ENCODE measurements at places on chromosomes 11 and 22. TPM values are rescaled to one million over a fixed set of nuclear protein-coding genes. Genes with fewer than 3 reads are reported as not detected.

The UBXN1 gene
- total RNA-seq, result 99.6 TPM

The OR8D1 gene
- total RNA-seq, result not detected

The EIF3L gene
- 377 TPM for total RNA-seq

The SLC6A5 gene
- total RNA-seq, result not detected

The APOBEC3G gene
- 7.0 TPM for total RNA-seq

The RGL4 gene
- total RNA-seq, result not detected

The ZP1 gene
- 0.15 TPM for total RNA-seq

The VPS11 gene
- 31.4 TPM for total RNA-seq

The MRGPRX3 gene
- total RNA-seq, result not detected

DNA sequence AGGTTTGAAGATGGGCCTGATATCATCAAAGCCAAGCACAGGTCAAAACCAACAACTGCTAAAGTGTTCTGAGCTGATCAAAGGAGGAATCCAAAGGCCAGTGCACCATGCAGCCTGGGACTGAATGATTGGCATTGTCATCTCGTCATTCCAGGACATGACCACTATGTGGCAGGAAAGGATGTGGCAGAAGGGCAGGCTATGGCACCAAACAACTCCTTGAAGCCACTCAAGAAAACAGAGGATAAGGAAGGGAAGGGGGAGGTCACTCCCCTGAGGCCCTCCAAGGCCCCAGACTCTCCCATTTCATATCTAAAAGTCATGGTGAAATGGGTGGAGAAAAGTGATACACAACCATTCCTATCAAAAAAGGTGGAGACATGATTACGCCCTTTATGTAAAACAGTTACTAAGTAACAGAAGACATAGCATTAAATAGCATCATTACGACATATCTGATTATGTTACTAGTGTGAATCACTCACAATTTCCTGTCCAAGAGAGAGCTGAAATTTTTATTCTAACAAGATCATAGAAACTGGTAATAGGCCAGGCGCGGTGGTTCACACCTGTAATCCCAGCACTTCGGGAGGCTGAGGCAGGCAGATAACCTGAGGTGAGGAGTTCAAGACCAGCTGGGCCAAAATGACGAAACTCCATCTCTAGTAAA lies 49.3 kb downstream of the AHNAK start:
- DNase-seq, result peak; percentile 75

- no peak for DNase-seq
Measured at GRCh38 chr11:17423533-17424310, 35.3 kb upstream of the KCNJ11 start.

DNA sequence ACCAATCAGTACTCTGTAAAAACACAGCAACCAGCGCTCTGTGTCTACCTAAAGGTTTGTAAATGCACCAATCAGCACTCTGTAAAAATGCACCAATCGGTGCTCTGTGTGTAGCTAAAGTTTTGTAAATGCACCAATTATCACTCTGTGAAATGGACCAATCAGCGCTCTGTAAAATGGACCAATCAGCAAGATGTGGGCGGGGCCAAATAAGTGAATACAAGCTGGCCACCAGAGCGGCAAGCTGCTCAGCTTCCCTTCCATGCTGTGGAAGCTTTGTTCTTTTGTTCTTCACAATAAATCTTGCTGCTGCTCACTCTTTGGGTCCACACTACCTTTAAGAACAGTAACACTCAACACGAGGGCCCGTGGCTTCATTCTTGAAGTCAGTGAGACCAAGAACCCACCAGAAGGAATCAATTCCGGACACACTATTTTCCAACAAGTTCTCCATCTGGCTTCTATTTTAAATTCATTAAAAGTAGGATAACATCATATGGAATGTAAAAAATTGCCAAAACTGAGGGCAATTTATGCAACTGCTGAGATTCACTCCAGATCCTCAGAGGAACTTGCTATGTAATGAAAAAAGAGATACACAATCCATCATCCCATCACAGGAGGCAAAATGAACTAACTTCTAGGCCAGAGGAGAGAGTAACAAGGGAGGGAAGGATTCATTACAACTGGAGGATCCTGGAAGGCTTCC lies 3.1 kb upstream of the PANX1 start:
- no peak for DNase-seq

DNA sequence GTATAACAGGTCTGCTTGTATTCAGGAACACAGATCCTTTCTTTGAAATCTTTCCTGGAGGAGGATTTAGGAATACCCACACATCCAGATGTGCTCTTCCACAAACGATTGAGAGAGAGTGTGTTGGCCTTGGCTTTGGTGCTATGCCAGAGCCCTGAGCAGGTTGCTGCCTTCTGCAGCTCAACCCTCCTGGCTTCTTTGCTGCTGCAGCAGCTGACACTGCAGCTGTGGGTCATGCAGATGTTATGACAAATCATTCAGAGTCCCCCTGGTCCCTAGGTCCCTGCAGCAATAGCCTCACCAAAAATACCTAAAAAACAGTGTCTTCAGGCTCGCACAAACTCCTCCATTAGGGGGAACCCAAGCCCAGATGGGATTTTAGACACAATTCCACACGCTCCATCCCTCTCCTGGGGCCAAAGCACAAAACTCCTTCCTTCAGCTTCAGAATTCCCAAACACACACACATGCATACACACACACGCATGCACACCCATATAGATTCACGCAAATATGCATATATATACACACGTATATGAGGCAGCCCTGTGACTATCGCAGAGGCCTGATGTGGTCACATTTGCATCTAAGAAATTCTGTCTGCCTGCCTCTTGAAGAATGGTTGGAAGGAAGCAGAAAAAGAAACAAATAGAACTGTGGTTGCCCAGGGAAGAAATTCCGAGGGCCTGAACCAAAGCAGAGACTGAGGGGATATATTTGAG lies 35.4 kb downstream of the SLN start:
- no peak for DNase-seq

DNA sequence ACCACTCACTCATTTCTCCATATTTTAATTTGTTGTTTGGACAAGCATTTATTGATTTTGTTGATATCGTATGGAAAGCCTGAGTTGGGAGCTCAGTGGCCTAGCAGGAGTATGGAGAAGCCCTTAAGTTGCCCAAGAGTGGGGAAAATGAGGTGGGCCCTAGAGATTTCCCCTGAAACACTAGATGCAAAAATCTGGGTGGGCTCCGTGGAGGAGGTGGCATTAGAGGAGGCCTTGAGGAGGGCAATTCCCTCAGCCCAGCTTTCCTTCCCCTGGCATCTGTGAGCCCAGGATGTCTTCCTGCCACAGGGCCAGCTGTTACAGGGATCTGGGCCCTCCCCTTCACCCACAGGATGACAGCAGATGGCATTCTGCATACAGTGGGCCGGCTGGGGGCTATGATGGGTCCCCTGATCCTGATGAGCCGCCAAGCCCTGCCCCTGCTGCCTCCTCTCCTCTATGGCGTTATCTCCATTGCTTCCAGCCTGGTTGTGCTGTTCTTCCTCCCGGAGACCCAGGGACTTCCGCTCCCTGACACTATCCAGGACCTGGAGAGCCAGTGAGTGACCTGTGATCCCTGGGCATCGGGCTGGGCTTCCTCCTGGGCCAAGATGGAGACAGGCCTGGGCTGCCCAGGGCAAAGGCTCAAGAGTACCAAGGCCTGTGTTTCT lies 21.6 kb upstream of the SLC22A12 start:
- no peak for DNase-seq

DNA sequence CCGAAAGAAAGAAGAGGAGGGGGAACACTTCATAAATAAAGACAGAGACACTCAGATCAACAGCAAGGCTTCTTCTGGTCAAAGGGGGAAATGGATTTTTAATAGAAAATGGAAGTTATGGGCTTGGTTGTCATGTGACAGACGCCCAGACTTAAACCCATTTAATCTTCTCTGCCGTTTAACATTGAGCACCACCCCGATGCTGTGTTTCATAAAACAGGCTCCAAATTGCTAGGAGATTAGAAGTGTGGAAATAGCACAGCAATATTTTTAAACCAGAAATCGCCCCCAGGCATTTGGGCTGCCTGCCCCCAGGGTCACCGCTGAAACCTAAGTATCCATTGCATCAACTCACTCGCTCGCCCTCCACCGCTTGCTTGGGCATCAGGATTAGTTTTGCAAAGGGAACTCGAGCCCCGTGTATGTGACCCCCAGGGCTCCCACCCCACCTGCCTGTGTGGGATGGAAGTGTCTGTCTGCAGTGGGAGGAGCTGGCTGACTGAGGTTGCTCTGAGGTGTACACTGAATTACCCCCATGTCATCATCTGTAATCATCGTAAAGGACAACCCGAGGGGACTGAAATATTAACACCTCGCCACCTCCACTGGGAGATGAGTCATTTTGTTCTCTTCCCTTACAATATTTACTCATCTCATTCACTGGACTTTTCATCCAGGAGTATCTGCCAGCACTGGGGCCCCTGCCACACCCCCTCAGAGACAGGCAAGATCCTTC lies 10.7 kb downstream of the DSCAML1 start:
- no peak for DNase-seq

GRCh38 chr11:73028611-73029010 lies 113.5 kb downstream of the FCHSD2 start:
- DNase-seq, result no peak

DNA sequence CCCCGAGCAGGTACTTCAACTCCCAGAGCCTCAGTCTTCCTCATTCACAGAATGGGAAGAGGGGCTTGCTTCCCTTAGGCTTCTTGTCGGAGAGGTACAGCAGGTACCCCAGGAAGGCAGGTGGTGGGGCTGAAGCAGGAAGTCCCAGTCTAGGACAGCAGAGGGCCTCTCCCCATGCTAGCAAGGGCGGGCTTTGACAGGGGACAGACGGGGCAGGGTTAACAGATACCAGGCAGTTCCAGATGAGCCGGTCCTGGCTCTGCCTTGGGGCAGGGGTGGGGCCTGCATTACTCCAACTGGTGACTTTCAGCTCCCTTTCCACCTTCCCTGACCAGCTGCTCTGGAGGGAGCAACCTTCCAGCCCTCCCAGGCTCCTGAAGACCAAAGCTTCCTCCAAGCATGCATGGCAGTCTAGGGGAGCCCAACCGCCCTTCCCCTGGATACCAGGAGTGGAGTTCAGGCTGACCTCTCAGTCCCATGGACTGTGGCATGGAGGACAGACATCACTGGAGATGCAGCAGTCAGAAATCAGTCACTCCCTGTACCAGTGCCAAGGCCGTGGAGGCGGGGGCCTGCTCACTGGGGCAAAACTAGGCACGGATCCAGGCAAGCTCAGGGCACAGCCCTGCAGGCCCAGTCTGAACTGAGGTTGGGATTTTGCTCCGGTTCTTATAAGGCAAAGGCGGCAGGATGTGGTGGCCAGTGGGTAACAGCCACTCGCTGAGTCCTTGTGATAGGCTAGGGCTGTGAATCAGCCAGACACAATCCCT lies 60.5 kb downstream of the NAT10 start:
- no peak for DNase-seq

GRCh38 chr11:65355013-65355775 lies 643 bp downstream of the TIGD3 start:
- DNase-seq, result no peak

DNA sequence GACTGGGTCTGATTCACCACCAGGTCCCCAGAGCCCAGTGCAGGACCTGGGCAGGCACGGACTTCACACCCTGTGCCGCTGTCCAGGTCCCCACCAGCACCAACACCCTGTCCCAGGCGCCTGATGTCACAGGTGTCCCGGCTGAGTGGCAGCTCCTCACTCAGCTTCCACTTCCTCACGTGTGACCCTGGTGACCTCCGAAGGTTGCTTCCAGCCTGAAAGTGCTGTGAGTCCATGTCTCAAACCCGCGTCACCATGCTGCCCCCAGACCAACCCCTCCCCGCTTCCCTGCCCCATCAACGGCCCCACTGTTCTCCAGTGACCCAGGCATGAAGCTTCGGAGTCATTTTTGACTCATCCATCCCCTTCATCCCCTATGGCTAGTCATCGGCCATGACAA lies 25.7 kb upstream of the PICK1 start:
- no peak for DNase-seq

DNA sequence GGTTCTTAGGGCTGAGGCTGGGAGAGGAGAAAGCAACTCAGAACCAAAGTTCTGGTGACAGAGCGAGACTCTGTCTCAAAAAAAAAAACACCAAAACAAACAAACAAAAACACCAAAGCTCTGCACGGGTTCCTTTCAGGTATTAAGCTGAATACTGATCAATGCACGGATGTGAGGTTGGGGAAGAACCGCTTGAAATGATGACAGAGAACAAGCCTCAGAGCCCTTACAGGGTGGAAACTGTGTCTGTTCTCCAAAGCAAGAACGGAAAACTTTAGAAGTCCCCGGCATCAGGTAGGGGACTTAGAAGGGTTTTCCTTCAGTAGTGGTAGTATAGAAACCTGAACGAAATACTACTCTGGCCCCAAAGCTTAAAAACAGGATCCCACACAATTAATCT lies 260.0 kb downstream of the TBC1D22A start:
- DNase-seq, result no peak

DNA sequence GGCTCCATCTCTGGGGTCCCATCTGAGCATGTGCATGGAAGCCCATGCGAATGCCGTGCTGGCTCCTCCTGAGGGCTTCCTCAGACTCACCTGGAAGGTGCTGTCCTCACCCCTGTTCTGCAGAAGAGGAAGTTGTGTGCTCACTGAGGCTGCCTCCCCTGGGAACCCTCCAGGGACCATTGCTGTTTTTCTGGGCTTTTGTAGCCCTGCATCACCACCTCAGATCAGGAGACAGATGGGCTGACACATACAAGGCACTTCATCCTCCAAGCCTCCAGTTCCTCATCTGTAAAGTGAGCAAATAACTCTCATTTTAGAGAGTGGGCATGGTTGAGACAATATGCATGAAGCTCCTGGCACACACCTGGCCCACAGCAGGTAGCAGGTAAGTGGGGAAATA lies 12.1 kb upstream of the LRRC32 start:
- DNase-seq, result no peak

DNA sequence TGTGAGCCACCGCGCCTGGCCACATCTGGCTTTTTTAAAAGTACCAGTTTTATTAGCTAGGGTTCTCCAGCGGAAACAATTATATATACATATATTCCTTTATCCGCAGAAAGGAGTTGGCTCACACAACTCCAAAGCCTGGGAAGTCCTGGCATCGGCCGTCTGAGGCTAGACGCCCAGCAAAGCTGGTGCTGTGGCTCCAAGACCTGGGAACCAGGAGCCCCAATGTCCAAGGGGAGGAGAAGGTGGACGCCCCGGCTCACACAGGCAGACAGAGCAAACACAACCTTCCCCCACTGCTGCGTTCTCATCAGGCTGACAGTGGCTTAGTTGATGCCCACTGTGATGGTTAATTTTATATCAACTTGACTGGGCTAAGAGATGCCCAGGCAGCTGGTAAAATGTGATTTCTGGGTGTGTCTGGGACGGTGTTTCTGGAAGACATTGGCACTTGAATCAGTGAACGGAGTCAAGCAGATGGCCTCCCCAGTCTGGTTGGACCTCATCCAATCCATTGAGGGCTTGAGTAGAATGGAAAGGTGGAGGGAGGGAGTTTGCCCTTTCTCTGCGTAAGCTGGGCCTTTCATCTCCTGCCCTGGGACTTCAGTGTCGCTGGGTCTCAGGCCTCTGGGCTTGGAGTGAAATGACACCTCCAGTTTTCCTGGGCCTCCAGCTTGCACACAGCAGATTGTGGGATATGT lies 904.4 kb downstream of the BRD1 start:
- DNase-seq, result no peak

- DNase-seq, result peak; percentile 81
Measured at GRCh38 chr22:30325065-30325720, 1.5 kb downstream of the TBC1D10A start.

- no peak for DNase-seq
Measured at GRCh38 chr11:116244439-116244838, 528.3 kb downstream of the BUD13 start.
